Amygdala (tissue), 56 donors: ENCODE measurements at places on chromosomes 2 and 18.

- DNase-seq = no peak
Measured at GRCh38 chr2:138507267-138507666, 5.7 kb downstream of the SPOPL start.

- DNase-seq = no peak
Measured at GRCh38 chr18:66329716-66330115, 274.2 kb downstream of the CDH19 start.

DNA sequence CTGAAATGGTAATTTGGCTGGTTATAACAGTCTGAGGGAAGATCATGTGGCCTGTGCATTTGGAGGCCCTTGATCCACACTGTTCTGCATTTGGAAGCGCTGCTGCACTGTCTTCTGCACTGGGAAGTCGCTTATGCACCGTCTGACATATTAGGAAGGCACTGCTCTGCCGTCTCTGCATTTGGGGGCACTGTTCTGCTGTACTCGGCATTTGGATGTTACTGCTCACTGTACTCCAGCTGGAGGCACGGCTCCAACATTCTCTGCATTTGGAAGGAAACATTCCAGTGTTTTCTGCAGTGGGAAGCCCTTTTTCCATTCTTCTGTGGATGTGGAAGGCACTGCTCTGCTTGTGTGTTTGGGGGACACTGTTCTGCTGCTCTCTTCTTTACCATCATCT is 9.6 kb upstream of the PROM2 start:
- peak; percentile 22 for DNase-seq

DNA sequence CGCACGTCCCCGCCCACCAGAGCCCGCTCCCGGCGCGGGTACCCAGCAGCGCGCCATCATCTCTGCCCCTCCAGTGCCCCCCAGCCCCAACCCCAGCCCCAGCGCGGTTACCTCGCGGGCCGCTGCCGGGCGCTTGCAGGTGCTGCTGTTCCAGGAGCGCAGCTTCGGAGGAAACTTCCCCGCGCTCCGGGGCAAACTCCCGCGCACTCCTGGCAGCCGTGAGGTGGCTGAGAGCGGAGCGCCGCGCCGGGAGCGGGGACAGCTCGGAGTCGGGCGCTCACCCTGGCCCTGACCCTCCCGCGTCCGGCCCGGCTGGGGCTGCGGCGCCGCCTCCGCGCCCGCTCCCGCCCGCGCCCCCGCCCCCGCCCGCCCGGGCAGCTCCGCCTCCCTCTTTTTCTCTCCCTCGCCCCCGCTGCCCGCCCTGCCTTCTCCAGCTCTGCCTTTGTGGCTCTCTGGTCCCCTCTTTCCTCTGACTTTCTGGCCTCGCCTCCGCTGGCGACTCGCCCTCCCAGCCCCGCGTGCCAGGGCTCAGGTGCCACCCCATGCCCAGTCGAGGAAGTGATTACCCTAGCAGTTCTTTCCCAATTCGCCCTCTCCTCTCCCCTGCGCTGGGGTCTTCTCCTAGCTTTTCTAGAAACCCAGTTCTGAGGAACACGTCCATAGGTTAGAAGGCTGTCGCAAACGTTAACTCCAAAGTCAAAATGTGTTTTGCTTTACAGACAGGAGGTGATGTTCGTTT is at the start of gene CHST9:
TSS of gene CHST9 (minus strand) at position 284 of the 739 bp plus-strand sequence. CDS start 42,499 bp downstream, outside the sequence.
- DNase-seq = no peak

DNA sequence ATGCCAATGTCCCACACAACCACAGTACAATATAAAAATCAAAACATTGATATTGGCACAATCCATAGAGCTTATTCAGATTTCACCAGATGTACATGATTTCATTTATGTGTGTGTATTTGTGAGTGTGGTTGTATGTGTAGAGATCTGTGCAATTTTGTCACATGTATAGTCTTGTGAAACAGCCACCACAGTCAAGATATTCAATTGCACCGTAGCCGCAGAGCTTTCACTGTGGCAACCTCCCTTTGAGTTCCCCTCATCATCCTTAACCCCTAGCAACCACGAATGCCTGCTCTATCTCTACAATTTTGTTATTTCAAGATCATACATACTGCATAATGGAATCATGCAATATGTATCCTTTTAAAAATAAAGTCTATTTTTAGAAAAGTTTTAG is 391.3 kb downstream of the SETBP1 start:
- no peak for DNase-seq

DNA sequence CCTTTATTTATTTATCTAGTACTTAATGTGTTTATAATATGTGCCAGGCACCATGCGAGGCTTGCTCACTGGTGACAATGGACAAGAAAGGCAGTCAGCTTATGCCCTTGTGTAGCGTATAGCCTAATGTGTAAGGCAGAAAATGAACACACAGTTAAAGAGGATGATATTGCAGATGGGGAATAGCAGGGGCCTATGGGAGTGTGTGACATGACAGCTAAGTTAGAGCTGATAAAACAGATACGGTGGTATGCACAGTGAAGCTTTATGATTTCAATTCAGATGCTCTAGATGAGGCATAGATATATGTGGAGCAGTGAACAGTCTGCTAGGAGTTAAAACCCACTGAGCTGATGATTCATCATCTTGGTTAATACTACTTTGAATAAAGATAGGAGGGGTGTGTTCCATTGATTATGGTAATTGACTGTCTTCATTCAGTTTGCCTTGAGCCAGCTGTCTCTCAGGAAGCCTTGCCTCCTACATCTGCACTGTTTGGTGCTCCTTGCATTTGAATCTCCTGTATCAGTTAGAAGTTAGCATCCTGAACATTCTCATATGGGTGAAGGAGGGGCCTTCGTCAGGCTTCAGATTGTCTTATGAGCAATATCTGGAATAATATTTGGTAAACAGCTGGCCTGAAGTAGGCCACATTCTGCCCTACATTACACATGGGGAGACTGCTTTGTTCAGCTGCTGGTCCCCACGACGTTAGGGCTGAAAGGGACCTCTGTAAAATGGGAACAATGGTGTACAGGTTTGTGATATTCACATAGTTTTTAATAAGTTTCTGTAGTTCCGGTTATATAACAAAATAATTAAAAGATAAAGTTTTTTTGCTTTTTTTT is 13.2 kb downstream of the MAP4K4 start:
- no peak for DNase-seq

DNA sequence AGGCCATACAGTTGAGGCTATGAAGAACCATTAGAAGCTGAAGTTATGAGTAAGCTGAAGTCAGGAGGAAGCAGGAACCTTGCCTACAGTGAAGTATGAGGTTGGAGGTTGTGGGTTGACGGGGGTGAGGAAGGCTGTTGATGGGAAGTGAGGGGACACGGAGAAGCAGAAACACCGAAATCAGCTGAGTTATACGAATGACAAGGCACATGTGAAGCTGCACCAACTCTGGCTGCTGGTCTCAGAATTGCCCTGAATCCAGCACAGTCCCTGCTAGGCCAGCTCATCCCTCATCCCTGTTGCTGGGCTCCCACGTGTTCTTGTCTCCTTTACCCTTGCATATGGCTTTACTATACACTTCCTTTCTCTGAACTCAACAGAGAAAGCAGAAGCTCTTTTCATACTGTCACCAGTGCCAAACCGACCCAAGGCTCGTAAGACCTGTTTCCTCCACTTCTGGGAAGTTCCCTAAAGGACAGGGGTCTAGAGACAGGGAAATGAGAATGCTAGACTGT is 9.2 kb upstream of the TMEM247 start:
- DNase-seq = no peak

DNA sequence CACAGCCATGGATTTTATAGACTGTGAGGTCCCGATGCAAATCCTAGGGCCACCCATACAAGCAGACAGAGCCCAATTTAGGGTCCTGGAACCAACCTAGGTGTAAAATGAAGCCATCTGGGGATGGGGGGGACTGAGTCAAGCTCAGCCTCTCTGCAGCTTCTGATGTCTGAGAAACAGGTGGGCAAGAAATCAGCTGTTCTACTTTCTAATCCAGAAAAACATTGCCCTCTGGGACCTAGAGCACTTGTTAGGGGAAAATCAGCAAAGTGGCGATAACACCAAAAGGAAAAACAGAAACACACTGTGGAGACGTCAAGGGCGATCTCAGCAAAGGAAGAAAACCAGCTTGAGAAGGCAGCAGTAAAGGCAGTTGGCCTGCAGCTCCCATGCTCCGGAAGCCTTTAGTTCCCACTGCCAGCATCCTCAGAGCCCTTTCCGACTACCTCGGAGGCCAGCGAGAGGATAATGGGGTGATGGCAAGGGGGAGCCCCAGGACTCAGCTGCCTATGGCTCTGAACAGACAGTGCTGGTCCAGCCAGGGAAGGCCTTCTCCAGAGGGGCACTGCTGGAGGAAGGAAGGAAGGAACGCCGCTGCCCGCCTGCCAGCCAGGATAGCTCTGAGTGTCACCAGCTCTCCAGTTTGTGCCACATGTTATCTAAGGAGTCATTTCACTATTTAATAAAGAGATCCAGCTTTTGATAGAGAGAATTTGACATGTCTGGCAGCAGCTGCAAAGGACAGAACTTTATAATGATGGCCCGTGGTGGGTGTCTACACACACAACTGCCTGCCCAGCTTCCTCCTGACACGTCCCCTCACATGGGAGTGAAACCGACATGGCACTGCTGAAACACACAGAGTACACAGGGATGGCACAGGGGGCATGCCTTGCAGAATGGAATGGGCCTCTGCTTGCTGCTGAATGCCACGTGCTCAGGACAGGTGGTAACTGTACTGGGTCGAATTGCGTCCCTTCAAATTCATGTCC is 37.7 kb downstream of the HS1BP3 start:
- DNase-seq = no peak

DNA sequence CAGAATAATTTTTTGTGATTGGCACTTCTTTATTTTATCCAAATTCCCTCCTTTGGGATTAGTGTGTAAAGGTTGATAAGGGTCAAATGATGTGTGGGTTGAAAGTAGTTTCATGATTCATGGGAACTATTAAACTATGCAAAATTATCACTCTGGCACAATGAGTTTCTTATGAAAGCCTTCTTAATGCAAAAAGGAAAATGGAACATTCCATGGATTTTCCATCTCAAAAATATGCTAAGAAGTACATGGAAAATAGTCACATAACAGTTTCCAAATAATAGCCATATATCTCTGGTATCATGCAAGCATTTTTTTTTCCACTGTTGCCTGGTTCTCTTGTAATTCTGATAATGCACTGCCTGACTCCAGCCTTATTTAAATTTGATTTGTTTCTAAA is 639.7 kb downstream of the NR4A2 start:
- no peak for DNase-seq

DNA sequence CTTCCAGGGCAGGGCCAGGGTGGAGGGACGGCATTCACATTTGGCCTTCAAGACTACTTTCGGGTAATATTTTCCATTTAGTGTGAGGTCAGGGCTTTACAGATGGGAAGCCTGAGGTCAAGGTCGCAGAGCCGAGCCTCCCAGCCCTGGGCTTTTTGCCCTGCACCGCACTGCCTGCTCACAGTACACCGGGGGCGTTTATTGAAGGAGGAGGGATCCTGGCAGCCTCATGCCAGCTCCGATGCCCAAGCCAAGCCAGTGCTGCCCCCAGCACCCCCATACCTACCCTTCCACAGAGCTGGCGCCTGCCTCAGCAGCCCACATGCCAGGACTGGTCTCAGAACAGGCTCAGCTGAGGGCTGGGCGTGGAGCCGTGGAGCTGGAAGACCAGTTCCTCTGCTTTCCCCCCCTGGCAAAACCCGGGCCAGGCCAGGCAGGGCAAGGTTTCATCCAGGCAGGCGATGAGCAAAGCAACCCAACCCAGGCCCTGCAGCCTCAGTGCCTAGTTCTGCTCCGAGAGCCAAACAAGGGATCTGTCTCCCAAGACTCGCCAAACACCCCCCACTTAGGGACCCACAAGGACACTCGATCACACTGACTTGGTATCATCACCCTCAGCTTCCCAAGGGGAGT is 11.9 kb downstream of the SDC1 start:
- no peak for DNase-seq

DNA sequence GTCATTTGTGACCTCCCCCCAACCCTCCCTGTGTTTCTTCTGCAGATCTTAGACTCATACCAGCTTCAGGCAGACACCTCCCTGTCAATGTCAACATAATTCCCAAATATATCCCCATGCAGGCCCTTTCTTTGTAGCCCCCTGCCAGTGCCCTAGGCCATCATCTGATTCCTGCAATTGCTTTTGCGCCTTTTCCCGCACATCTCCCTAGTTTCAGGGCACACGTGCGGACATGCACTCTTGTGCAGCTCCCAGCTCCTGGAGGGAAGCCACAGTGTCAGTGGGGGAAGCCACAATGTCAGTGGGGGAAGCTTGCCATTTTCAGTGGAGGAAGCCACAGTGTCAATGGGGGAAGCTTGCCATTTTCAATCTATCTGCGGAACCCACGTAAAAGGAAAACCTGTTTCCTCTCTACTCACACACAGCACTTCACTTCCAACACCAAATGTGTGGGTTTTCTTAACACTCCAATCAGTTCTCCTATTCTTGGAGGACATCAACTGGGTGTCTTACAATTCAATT is 256.4 kb downstream of the ACKR3 start:
- DNase-seq = no peak

DNA sequence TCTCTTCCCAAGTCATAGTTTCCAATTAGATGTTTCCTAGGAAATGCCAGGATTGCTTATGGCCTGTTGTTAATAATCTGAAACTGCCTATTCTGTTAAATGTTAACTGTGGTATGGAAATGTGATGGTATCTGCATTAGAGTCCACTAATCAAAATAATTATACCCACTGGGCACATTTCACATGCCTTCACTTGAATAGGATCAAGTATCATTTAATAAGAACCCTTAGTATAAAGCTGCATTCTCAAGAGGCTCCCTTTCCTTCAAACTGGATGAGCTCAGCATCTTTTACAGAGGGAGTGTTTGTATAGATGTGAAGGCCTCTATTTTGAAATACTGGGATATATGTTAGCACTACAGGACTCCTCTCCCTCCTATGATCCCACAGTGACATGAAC is 477.2 kb upstream of the VRK2 start:
- DNase-seq = no peak

DNA sequence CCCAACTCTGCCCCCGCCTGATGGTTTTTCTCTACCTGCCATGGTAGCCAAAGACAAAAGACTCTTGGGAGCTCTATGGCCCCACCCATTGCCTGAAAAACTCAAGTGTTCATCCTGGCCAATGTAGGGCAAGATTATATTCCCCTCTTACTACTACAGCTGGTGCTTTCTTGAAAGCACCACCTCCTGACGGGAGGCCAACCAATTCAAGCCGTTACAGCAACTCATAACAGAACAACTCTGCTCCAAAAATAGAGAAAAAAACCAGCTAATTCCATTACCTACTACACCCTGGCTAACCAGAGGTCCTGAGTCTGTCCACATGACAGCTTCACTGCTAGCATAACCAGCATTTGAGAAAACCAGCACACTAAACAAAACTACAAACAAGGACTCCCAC is 127.5 kb upstream of the GAREM1 start:
- no peak for DNase-seq

- DNase-seq = no peak
Measured at GRCh38 chr2:198441246-198441645, 636.9 kb downstream of the PLCL1 start.
